ENCODE measurements at places on chromosomes 5 and 9.

DNA sequence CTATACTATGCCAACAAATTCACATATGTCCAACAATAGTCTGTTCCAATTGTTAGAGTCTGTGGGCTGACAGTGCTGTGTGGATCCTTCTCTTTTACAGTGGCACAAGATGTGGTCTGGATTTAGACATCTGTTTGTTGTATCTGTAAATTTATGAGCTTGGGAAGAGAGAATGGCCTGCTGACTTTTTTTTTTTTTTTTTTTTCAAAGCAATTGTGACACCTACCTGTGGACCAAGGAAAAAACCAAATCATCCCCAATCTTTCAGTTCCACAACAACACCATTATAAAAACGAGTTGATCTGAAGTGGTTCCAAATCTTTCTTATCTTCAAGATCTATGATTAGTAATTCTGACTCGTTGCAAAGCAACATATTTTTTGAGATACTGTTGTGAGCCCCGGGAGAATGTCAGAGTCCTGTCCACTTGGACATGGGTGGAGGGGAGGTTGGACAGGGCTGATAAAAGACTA is 4.9 kb downstream of the IRX2 start:
- no peak for DNase-seq

GRCh38 chr5:8102714-8103113 is 233.8 kb downstream of the MTRR start:
- DNase-seq = no peak

DNA sequence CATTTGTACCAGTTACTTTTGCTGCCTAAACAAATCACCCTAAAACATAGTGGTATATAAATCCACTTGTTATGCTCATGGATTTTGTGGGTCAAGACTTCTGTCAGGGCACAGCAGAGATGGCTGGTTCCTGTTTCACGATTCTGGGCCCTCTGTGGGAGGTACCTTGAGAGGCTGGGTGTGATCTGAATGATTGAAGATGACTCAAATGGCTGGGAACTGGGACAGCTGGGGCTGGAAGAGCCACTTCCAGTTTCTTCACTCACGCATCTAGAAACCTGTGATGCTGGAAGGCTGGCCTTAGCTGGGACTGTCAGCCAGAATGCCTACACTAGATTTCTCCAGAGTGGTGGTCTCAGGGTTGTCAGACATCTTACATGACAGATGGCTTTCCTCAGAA is 88.1 kb downstream of the KIF4B start:
- DNase-seq = no peak

- DNase-seq = no peak
Measured at GRCh38 chr5:124156415-124156996, 589.9 kb downstream of the ZNF608 start.

DNA sequence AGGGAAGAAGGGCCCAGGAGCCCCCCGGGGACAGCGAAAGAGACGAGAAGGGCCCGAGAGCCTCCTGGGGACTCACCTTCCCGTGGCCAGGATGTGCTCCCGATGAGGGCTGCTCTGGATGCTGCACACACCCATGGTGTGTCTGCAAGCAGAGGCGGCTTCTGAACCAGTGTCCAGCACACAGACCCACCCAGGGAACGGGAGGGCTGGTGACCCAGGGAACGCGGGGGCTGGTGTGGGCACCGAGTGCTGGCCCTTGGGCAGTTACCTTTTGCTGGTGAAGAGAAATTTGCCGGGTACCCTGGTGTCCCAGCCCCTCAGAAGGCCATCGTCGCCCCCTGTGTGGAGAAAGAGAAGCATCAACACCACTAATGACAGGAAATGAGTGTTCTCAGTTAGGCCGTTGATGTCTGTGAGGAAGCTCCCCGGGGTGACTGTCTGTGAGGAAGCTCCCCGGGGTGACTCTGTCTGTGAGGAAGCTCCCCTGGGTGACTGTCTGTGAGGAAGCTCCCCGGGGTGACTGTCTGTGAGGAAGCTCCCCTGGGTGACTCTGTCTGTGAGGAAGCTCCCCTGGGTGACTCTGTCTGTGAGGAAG is 13.2 kb downstream of the MRPL41 start:
- no peak for DNase-seq

DNA sequence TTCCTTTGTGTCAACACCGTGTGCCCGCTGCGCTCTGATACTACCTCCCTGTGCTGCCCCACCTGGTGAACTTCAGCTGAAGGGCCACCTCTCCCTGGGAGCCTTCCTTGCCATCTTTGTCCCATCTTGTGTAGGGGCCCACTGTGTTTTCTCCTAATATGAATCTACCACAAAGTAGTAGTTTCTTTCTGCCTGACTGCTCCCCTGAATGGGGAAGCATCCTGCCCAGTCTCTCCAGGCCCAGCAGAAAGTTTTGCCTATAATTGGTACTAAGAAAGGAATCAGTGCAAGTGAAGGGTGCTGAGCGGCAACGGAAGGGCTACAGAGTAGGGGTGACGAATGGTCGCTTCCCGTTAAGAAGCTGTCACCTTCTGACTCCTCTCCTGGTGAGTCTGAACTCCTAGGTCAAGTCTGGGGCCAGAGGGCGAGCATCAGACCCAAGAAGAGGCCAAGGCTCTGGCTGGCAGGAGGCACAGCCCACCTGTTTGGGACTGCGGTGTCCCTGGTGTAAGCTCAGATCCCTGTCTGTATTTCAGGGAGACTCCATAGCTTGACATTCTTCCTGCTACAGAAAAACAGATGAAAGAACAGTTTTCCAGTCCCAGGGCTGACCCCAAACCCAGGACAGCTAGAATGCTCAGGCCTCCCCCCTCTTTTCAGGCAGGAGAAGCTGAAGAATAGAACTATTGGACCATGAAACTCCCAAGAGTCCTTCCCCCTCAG is 24.1 kb downstream of the WWC1 start:
- DNase-seq = no peak

DNA sequence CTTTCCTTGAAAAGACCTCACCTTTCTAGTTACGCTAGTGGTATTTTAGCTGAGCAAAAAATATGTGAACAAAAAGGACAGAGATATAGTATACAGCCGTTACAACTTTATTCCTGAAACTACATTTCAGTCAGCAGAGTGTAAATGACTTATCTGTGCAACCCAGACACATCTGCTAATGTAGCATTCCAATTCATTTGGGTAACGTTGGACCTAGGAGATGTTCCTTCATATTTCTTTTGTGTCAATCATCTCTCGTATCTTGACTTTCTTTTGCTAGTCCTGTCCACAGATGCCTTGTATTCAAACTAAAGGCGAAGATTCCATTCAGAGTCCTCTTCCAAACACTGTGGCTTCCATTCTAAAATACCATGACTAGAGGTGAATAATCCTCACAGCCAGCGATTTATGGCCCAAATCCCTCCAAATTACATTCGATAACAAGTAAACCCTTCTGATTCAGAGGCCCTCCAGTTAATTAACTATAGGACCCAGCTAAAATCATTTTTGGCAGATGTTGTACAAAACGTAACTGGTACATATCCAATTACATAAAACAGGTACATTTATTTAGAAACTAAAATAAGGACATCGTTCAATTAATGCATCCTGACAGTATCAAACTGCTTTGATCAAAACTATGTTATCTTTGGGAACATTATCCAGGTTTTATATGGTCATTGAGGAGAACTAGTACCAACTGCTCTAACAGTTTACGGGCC is 155.7 kb downstream of the DROSHA start:
- DNase-seq = no peak

DNA sequence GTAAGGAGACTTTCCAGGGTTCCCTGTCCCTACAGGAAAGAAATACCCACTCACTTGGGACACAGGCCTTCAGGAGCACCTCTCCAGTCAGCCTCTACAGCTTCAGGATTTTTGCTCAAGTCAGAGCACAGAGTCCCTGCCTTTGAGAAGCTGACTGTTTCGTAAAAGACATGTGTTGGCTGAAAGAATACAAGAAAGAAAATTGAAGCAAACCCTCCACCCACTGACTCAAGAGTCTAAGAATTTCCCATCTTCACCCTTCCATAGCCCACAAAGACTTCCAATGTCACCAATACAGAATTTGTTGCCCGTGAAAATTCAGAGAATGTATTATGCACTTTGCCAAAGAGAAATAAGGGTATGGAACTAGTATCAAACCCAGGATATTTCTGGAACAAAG is 53.0 kb upstream of the ZNF622 start:
- no peak for DNase-seq

GRCh38 chr5:108818613-108819272 is 71.0 kb downstream of the FER start:
- DNase-seq = no peak

DNA sequence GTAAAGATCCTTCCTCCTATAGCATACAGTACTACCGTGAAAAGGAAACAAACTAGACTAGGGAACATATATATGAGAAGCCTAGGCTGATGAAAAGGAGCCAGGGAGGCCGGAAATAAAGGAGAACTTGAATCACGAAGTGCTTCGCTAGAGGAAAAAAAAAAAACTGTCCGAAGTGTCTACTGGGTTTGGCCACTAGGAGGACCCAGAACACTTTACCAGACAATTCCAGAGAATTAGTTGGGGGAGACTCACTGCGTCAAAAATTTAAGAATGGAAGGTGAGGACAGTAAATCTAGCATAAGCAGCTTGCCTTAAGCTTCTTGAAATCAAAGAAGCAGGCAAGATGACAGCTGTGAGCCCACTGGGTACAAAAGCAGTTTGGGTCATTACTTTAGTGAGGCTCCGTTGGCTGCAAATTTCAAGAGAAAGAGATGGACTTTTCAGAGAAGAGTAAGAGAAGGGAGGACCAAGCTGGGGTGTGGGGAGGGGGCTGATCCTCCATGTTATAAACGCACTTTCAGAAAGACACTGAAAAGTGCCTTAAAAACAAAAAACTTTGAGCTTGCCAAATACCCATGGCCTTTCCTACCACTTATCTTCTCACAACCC is 47.4 kb downstream of the P4HA2 start:
- peak; percentile 64 for DNase-seq
